Upper lobe of left lung (tissue), 6 donors: ENCODE measurements at places on chromosomes 1 and 21.

DNA sequence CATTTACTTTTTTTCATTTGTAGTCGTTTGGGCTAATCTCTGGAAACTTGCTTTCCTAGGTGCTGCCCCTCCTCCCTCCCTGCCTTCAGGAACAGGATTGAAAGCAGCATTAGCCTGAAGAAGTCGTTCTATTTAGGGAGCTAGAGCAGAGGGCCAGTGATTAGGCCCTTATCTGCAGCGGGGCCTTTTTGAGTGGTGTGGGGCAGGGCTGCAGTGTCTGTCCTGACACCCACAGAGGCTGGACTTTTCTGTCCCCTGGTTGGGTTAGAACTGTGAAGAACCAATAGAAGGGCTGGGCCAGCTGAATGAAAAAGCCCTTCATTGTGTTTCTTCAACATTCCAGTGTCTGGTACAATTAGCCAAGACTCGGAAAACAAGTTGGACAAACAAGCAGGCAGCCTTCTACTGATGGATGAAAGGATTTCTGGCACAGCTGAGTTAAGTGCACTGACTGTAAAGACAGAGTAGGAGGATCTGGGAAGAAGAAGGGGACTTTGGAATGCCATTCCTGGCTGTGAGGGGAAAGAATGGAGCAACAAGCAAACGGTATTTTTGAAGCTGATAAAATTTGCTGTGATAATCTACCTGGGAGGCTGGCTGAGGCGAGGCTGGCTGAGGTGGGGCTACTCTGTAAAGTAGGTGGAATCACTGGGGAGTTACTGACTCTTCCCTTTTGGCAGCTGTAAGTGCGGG, 9.7 kb downstream of the MACF1 start:
- DNase-seq: peak; percentile 59

DNA sequence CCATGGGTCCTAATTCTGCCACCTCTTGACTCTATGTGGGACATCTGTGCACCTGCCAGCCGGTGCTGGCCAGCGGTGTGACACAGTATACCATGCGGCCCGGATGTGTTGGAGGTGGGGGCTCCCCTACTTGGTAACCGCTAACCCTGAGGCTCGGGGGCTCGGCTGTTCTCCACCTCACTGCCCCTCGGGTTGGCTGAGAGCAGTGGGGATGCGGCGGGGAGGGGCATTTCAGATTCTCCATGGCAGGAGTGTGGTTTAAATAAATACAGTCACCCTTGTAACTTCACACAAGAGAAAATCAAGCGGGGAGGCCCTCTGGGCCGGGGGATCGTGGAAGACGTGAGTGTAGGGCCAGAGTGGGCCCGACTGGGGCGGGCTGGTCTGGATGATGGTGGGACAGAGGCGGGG, 11.0 kb downstream of the KRTAP10-1 start:
- no peak for DNase-seq

DNA sequence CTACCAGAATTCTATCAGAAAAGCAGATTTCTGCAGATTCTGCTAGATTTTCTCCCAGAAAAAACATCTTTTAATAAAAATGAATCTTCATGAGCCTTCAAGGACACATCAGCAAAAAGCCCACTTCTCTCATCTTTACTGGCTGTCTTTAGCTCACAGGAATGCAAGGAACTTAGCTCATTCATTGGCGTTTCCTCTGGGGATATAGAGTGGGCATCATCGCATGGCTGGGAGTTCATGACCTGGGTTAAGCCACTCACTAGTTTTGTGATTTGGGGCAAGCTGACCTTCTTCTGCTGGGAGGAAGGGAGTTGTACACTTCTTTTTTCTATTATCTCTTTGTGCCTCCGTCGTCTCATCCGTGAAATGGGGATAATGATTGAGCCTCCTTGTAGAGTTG, 149.7 kb downstream of the KAZN start:
- DNase-seq: no peak

- no peak for DNase-seq
These were observed 417.7 kb upstream of the USP24 start for GRCh38 chr1:55632906-55633305.

DNA sequence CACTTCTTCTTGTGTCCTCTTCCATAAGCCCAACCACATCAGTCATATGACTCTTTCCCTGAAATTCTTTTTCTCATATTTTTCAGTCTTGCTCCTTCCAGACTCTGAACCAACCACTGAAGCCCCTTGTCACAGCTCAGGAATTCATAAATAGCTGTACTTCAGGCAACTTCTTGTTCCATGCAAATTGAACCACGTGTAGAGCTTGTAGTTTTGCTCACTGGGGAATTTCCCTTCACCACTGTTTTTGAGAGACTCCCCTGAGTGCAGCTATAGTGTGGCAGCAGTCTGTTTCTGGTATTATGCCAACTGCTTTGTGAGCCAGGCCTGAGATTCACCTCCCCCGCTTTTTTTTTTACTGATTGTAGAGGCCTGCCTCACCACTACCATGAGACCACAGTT, 150.3 kb upstream of the SPAG17 start:
- no peak for DNase-seq

GRCh38 chr21:34582506-34583150, 32.3 kb downstream of the RCAN1 start:
- no peak for DNase-seq

GRCh38 chr1:39105841-39106765, 80.0 kb downstream of the NDUFS5 start:
- DNase-seq: no peak

DNA sequence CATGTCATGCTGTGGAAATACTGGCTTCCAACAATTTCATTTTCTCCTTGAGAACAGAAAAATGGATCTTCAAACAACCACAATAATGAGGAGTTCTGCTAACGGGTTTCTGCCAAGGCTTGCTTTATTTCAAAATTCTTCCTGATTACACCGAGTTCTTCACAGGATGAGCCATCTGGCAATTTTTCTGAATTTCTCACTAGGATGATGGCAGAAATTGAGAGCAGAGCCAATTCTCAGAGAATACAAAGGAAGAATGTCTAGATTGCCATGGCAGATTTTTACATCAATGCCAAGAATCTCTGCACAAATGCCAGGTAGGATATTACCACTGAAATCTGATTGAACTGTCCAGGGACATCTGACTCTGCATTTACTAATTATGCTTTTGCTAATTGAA, 619.0 kb upstream of the CHRM3 start:
- no peak for DNase-seq

GRCh38 chr1:51952638-51953037, 37.9 kb downstream of the RAB3B start:
- DNase-seq: no peak

DNA sequence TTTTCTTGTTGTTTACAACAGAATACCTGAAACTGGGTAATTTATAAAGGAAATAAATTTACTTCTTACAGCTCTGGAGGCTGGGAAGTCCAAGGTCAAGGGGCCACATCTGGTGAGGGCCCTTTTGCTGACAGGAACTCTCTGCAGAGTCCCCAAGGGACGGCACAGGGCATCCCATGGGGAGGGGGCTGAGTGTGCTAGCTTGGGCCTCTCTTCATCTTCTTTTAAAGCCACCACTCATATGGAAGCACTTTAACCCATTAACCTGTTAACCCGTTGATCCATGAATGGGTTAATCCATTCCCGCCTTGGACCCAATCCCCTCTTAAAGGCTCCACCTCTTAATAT, 76.3 kb downstream of the OBSCN start:
- DNase-seq: no peak

DNA sequence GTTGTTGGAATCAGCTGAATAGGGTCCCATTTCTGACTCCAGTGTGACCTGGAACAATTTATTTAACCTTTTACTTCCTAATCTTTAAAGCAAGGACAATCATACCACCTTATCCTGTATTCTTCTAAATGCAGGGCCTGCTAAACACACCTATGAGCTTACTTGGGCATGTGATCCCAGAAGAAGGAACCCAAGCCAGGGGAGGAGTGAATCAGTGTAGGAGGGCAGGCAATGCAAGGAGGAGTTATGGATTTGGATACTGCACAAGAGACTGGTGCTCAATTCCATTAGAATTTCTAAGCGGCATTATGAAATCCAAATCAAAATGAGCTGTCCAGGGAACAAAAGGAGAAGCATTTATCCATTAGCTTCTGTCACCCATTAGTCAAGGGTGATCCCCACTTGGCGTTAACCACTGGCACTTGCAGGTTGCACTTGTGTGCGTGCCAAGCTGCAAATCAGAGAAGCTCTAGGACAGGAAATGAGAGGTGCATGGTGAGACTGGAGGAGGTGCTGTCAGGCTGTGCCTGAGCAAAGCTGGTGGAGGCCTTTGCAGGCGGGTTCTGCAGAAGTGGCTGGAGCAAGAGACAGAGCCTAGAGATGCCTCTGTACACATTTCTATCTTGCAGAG, 297.2 kb upstream of the PLXNA2 start:
- DNase-seq: no peak

DNA sequence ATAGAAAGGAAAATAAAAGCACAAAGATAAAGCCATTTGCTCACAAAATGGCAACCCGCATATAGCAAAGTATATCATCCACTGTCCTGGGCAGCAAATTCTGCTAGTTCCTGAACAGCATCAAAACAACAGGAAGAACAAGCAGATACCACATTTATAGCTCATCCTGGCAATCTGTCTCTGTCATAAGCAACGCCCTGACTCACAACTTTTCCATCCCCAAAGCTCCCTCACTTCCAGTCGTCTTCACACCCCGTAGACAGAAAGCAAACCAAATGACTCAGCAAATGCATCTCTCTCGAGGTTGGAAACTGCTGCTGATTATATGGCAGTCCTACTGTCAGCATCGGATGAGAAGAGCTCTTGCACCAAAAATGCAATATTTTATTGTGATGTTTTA, 65.8 kb downstream of the AK5 start:
- no peak for DNase-seq

DNA sequence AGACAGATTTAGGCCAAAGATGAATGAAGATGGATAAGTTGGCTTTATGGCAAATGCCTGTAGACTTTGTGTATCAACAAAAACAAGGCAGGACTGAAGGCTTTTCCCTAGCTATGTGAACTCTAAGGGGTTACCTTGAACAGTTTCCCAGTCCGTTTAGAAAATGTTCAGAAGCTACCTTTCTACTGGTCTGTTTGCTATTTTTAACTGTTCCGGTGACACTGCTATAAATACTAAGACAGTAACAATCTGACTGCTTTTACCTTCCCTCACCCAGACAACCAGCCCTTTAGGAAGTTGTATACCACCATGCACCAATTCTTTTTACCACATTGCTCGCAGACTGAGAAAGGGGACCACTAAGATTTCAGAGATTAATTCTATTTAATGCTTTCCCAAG, 102.2 kb downstream of the PHTF1 start:
- no peak for DNase-seq

GRCh38 chr1:24384251-24385090, 29.1 kb downstream of the STPG1 start:
- no peak for DNase-seq

DNA sequence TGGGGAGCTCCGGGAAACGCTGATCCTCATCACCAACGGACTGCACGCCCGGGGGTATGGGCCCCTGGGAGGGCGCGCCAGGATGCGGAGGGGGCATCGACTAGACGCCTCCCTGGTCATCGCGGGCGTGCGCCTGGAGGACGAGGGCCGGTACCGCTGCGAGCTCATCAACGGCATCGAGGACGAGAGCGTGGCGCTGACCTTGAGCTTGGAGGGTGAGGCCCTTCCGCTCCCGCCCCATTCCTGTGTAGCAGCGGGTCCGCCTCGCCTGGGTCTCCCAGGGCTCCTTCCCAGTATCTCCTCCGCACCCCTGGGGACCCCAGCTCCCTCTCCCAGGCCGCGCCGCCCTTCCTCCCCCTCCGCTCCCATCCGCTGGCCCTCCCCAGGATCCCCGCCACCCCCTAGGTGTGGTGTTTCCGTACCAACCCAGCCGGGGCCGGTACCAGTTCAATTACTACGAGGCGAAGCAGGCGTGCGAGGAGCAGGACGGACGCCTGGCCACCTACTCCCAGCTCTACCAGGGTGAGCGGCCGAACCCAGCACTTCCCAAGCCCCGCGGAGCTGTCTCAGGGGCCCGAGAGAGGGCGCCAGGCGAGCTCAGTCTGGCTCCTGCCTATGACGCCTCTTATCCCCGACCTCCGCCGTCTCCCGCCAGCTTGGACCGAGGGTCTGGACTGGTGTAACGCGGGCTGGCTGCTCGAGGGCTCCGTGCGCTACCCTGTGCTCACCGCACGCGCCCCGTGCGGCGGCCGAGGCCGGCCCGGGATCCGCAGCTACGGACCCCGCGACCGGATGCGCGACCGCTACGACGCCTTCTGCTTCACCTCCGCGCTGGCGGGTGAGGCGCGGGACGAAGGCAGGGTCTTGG, 5.0 kb downstream of the HAPLN2 start:
- no peak for DNase-seq

DNA sequence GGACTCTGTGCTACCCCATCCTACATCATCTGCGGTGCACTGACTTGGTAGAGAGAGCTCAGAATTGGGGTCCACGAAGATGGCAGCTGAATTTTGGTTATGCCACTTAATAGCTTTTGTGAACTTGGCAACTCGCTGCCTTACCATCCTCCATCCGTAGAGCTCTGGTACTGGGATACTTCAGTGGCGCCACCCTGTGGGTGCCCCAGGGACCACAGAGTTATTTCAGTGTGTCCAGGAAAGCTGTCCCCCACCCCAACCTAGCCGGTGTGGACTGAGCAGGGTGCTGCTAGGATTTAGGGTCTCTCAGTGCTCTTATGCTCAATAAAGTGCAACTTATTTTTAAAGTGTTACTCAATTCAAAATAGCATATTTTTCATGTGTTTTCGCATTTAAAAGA, 9.0 kb upstream of the USF1 start:
- no peak for DNase-seq

- DNase-seq: no peak
These were observed 16.4 kb downstream of the LDLRAD1 start for GRCh38 chr1:54001591-54001990.

DNA sequence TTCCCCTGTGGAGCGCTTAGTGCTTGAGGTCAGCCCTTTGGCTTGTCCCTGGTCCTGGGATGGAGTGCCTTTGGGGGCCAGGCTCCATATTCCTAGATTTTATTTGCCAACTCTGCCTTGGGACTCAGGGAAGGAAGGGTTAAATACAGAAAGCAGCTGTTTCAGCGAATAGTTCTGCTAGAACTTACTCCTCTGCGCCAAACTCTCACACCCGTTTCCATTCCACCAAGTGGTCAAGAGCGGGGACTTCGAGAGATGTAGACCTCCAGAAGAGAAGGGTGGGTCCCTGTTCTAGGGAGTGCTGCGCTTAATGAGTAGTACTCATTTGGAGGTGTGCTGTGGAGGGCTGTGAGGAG, 704 bp upstream of the TOMM40L start:
- no peak for DNase-seq

DNA sequence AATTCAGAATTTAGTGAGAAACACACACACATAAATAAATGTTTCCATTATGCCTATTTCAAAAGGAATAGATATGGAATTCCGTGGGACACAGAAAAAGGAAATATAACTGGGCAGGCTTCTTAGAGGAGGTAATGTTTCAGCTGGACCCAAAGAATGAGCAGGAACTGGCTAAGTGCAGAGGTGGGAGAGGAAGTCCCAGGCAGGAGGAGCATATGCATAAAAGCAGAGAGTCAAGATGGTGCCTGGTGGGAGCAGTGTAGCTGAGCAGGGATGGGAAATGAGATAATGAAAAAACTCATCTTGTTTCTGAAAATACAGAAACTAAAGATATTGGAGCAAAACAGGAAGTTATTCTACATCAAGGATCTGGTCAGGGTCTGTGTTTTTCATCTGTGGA, 115.2 kb upstream of the MAGI3 start:
- no peak for DNase-seq

- no peak for DNase-seq
These were observed 44.3 kb upstream of the WNT2B start for GRCh38 chr1:112464501-112464900.
